Sciatic nerve (tissue), 2 donors: ENCODE measurements at places on chromosomes 2 and 18. TPM values are rescaled to one million over a fixed set of nuclear protein-coding genes. Genes with fewer than 3 reads are reported as not detected.

The ERICH2 gene
- 0.85 TPM for total RNA-seq

The TSPYL6 gene
- 0.13 TPM for total RNA-seq

The DUSP28 gene
- total RNA-seq = 4.5 TPM

The GALNT14 gene
- 1.2 TPM for total RNA-seq

The ACTG2 gene
- 4.4 TPM for total RNA-seq

The TEX44 gene
- not detected for total RNA-seq

The MC2R gene
- not detected for total RNA-seq

The GTF3C2 gene
- 57.1 TPM for total RNA-seq

The DPYSL5 gene
- total RNA-seq = not detected

The LYG1 gene
- total RNA-seq = 2.1 TPM
